ENCODE measurements at places on chromosomes 7 and 10. TPM values are rescaled to one million over a fixed set of nuclear protein-coding genes. Genes with fewer than 3 reads are reported as not detected.
A peak's percentile ranks its signal among the peaks of the same experiment; 100 is the strongest.

DNA sequence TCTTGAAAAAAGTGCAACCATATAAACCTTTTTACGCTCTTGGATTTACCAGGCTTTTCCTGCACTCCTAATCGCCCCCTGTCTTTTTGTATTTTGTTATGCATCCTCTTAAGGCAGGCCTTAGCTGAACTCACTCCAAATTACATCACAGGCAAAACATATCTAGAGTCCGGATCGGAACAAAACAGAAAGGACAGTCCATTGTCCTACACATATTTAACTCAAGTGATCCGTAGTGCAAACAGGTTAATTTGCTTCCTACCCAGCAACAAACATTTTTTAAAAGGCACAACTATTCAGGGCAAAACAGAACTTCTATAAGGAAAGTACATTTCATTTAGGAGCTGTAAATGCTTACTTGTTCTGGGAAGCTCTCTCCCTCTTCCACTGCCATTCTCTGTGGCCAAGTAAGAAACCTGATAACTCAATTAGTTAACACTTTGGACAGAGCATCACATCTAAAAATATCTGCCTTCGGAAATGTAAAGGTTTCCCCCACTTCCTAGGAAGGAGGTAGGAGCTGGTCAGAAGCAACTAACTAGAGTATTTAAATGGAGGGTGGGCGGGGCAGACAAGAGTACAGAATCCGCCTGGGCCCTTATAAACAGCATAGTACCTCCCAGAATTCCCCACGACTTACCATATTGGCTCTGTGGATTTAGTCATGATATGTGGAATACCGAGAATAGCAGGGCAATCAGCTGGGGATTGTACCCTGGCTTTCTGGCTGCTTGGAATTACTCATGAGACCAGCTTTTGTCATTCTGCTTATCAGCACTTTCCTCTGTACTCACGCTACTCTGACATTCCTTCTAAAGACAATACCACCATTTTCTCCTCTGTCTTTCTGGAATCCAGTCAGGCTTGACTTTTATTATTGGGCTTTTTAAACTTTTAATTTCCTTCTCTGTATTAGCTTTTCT lies 89.5 kb downstream of the ANK3 start:
- no peak for DNase-seq

- no peak for DNase-seq
Observed at GRCh38 chr7:68238204-68238805, 1241.7 kb downstream of the TYW1 start.

- no peak for DNase-seq
Observed at GRCh38 chr7:3193379-3194120, 107.5 kb upstream of the SDK1 start.

OIT3 gene
- not detected for total RNA-seq

- DNase-seq = peak; percentile 40
Observed at GRCh38 chr10:110803830-110804338, 67.8 kb upstream of the PDCD4 start.

- no peak for DNase-seq
Observed at GRCh38 chr10:118908557-118909256, 120.8 kb upstream of the NANOS1 start.

FANK1 gene
- total RNA-seq = 1.1 TPM

DNA sequence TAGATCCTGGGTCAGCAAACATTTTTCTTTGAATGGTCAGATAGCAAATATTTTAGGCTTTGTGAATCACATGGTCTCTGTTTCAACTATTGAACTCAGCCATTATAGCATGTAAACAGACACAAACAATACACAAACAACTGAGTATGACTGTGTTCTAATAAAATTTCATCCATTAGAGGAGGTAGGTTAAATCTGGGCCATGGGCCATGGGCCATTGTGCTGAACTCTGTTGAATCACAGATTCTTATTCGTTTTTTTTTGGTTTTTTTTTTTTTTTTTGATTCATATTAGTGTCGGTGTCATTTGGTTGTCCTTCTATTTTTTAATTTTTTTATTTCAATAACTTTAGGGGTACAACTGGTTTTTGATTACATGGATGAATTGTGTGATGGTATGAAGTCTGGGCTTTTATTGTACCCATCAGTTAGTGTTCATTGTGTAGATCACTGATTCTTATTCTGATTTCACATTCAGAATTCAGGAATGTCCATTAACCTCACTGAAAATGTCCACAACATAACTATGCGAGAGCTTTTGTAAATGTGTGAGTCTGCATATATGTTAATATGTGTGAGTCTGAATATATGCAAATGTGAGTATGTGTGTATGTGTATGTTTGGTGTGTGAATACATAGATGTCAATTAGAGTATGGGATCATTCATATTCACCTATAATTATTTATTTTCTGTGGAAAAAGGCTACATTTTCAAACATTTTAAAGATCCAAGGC lies 443.7 kb upstream of the GRM3 start:
- no peak for DNase-seq

- no peak for DNase-seq
Observed at GRCh38 chr10:122052701-122053100, 63.7 kb downstream of the TACC2 start.

GRCh38 chr10:49759787-49760551 lies 2.2 kb downstream of the OGDHL start:
- no peak for DNase-seq

DNA sequence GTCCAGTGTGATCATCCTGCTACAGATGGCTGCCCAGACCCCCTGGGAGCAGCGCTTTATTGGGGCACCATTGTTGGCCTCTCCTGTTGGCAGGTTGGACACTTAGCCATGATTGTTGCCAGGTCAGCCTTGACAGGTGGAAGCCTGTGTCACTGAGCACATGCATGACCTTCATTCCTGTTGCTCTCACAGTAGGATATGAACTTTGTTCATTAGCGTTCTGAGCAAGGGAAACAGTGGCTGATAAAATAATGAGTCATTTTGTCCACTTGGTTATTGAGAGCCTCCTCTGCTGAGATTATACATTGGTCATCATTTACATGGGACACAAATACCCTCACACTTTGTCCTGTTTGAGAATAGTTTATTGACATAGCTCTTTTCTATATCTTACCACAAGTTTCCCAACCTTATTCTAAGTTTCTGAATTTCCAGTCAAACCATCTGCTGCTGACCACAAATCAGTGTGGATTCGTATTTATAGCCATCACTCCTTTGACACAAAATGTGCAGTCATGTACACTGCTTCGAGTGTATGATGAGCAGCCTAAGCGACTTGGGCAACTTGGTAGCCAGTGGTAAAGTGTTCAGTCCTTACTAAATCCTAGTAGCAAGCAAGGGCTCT lies 102.6 kb downstream of the TPST1 start:
- no peak for DNase-seq

PROSER2 gene
- total RNA-seq = 65.7 TPM

DNA sequence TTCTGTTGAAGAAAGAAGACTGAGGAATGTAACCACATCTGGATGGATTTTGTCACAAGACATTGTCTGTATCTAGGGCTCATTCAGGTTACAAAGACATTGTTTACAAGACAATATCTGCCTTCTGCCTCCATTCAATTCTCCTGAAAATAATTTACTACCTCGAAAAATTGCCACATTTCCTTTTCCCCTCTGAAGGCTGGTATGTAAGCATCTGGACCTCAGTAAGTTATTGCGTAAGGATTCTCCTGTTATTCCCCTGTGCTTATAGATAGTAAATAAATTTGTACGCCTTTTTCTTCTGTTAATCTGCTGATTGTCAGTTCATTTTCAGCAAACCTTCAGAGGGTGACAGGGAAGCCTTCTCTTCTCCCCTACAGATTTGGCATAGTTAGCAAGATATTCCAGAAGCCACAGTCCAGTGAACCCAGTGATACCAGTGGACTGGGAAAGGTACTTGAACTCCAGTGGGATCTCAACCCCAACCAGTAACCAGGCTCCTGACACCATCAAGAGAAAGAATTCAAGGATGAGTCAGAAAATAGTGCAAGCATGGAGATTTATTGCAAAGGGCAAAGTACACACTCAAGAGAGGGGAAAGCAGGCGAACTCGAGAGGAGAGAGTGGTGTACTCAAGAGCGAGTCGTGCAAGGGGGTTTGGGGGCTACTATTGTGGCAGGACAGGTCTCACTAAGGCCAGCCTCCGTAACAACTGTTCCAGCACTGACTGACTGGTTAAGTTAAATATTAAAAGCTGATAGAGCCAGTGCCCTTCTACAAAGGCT lies 706.9 kb upstream of the GHITM start:
- no peak for DNase-seq

DNA sequence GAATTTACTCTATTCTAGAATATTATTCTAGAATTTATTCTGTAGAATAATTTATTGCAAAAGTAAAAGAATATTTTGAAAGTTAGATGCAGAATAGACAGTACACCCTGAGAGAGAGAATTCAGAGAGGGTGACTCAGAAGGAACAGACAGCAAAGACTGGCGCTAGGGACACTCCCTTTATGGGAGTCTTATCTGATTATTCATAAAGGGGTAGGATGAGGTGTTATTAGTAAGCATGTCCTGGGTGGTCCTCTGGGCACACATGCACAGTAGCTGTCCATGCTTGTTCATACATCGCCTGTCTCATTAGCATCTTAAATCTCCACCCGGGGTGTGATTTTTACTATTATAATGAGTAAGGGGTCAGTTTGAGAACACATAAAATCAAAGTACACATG lies 100.1 kb downstream of the XPNPEP1 start:
- DNase-seq = peak; percentile 39

- peak; percentile 47 for DNase-seq
Observed at GRCh38 chr7:22361795-22362194, 4.8 kb upstream of the RAPGEF5 start.

STOX1 gene
- 0.17 TPM for total RNA-seq

DNA sequence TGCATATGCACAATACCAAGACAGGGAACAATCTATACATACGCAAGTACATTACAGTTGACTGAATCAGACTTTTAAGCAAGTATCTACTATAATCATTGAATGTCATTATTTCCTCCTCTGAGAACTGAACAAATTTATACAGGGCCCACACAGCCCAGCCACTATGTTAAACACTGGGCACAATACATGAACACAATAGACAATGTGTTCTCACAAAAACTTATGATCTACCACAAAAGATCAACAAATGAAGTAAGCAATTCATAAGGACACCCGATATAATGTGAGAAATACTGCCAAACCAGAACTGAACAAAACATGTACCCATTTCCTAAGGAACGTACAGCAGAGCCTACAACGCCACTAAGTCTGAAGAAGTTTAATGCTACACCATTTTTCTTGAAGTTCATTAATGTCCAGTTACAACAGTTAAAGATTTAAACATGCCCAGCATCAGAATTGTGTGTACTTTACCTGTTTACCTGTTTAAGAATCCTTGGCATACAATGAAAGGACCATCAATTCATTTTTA lies 31.5 kb downstream of the SHTN1 start:
- peak; percentile 4 for DNase-seq

DNA sequence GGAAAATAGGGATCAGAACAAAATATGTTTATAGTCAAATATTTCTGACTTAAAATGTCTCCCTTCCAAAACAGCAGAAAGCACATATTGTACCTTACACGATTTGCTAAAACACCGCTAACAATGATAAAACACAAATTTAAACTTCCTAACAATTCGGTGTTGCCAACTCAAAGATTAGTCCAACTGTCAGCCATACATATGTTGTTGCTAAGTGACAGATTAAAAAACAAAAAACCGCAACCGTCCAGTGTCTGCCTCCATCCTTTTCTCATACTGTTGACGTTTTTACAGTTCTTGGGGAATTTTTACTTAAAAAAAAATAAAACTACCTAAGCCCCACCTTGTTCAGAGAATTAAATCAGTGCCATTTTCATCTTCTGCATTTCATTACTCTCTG lies 118.0 kb downstream of the RAB11FIP2 start:
- DNase-seq = no peak

GPER1 gene
- total RNA-seq = 0.45 TPM

GRCh38 chr10:62794306-62794705 lies 10.2 kb upstream of the ADO start:
- peak; percentile 3 for DNase-seq

- peak; percentile 73 for DNase-seq
Observed at GRCh38 chr7:95772298-95772770, at the start of gene DYNC1I1. Gene DYNC1I1 (plus strand): TSS chr7:95772554. CDS start chr7:95804730, 32,176 bp downstream.

- no peak for DNase-seq
Observed at GRCh38 chr7:130963339-130963738, 229.3 kb upstream of the KLF14 start.

DNA sequence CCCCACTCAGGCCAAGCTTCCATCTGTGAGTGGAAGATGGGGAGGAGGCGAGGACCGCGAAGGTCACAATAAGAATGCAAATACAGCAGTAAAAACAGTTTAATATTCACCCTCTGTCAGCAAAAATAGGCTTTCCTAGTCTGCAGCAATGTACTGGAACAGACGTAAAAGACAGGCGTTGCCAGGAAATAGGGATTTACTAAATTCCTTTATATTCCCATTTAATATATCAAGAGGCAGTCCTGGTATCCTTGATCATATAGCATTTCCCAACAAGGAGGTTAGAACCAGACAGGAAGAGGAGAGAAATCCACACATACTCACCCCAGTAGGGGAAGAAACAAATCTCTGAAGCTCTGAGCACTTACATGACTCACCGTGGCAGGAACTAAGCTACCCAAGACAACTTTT lies 1054.9 kb upstream of the C7orf33 start:
- peak; percentile 8 for DNase-seq

DNA sequence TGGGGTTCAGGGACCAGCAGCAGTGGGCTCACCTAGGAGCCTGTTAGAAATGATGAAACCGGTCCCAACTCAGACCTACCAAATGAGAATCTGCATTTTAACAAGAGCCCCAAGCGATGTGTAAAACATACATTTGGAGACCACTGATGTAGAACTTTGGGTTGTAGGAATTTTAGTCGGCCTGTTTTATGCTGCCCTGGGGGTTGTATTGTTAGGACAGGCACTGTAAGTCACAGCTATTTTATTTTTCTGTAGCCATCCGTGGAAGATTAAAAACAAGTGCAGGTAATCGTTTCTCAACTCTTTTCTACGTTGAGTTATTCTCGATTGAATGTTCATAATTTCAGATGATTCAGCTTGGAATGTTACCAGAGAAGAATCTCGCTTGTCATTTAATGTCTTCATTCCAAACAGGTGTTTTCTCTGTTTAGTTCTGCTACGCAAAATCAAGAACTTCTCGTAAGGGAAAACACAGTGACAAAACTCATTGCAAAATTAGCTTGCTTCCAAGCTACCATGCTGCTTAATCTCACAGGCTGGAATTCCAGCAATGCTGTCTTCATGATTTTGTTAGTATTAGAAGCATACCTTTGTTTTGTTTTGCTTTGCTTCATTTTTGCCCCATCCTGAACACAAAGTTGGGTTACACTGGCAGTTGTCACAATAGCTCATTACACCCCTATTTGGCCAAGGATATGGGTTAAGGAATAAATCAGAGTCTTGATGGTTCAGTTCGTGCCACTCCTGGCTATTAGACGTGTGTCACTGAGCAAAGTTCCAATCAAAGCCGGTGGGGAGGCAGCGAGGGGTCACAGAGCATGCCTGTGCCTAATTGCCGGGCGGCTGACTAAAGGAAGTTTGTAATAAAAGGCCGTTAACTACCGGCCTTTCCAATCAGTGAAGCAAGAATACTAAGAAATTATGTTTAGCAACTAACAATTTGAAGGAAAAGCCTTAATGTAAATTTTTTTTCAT lies 676.9 kb downstream of the GATA3 start:
- DNase-seq = no peak

Measured in mammary epithelial cell (primary cell).